CD4-positive, CD25-positive, alpha-beta regulatory T cell (primary cell): ENCODE measurements at places on chromosomes 1 and 21.

DNA sequence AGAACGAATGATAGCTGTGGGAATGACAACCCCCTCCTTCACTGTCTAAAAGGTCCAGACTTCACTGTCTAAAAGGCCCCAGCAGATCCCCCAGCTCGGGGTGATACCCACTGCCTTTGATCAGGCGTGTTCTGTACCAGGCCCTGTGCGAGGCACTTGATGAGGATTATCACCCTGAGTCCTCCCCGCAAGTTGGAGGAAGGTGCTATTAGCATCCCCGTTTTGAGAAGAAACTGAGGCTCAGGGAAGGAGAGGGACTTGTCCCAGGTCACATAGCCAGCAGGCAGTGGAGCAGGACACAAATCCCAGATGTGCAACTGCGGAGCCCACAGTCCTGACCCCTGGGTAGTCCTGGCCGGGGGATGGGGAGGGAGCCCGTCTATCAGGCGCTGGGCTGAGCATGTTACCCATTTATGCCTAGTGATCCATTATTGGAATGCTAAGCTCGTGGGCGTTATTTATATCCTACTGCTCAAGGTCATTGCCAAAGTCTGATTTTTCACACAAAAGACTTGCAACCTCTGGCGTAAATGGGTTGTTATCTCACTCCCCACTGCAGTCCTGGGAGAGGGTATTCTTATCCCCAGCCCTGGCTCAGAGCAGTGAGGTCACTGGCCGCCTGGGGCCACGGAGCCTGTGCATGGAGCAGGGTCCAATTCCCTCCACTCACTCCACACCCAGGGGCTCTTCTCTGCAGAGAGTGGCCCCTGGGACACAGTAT lies 722.2 kb downstream of the MATN1 start:
- DNase-seq, result no peak

DNA sequence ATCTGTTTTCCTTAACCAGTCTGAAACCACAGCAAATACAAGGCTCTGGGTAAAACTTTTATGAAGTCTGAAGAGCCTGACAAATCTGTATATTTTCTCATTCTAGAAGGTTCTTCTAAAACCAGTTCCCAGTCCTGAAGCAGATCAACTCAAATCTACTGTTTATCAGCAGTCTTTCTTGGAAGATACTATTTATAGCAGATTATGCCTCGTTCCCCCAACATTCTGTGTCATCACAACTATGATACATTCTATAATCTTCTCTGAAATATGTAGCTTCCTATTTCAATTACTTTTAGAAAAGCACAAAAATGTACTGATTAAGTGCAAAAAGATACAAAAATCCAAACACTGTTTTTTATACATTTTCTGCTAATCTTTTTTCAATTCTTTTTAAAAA lies 67.5 kb downstream of the NIBAN1 start:
- DNase-seq, result no peak

- no peak for DNase-seq
Observed at GRCh38 chr21:32705139-32705538, 22.7 kb downstream of the SYNJ1 start.

DNA sequence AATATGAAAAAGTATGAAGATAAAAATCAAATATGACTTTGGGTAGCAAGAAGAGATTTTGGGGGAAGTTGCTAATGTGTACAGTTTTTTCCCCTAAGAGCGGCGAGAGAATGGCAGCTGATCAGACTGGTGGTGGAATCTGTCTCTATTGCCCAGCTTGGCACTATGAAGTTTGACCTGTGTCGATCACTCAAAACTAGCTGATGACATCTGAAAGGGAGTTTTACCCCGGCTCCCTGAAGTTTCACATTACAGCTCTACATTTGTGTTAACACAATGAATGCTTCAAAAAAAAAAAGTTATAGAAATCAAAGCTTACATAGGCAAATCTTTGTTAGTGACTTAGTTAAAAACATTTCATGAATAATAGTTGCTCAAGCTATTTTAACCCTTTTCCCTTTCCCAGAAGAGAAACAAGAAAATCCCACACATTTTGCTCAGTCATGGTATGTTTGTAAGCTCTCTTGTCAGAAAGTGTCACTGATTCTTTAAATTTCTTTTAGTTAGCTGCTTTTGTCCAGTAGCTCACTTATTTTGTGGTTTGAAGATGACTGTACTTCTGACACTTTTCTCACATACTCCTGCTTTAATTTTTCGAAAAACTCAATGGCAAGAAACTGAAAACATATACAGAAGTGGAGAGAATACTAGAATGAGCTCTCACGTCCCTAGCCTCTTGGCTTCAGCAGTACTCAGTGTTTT lies 41.3 kb downstream of the DYRK1A start:
- no peak for DNase-seq

GRCh38 chr1:5830771-5831599 lies 161.2 kb downstream of the NPHP4 start:
- no peak for DNase-seq

DNA sequence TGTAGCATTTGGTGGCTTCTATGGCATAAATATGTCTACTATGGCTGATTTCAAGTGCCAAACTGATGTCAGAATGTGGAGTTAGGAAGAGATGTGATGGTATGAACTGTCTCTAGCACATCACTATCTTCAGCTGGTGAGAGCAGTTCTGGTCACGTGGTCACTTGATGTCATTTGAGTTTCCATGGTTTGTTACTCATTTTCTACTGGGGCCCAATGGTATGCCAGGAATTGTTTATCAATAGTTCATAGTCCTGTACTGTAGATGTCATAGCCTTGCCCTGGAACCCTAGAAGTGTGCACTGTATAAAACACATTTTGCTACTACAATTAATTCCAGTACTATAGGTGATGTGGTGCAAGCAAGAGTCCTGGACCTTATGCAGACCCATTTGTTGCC lies 153.7 kb downstream of the PDE4B start:
- no peak for DNase-seq

DNA sequence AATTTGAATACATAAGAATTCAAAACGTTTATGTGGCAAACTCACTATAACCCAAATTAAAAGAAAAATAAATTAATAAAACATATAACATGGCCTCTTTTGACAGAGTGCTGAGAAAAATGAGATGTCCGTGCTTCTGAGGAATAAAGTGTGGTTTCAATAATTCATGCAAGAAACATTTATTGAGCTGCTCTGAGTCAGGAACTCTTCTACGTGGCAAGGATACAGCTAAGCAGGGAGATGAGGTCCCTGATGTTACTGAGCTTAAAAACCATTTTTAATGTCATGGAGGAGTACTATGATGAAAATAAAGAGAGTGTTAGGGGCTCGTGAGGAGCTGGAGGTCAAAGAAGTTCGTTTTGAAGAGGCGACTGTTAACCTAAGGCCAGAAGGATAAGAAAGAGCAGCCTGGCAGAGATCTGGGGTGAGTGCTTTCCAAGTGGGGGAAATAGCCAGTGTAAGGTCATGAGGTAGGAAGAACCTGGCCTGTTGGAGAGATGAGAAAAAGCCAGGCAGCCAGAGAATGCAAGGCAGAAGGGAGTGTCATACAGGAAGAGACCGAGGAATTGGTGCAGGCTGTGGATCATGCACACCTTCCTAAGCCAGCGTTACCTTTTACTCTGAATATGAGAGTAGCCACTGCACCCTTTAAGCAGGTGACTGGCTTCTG lies 182.2 kb upstream of the DUSP10 start:
- DNase-seq, result no peak

- no peak for DNase-seq
Observed at GRCh38 chr1:165376041-165376810, 19.7 kb upstream of the LMX1A start.

DNA sequence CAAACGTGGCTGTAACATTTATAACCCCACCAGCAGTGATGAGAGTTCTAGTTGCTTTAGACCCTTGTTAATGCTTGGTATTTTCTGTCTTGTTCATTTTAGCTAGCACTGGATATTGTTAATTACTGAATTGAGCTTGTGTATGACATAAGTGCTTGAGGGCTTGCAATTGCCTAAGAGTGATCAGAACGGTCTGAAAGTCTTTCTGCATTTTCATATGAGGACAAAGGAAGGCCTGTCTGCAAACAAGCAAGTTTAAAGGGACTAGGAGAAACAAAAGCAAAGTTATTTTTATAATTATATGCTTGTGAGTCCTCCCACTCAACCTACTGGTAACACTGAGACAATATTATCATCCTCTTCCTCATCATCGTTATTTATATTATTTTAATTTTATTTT lies 305.5 kb upstream of the DUSP10 start:
- no peak for DNase-seq

- no peak for DNase-seq
Observed at GRCh38 chr1:19596065-19596713, 47.9 kb upstream of the NBL1 start.

DNA sequence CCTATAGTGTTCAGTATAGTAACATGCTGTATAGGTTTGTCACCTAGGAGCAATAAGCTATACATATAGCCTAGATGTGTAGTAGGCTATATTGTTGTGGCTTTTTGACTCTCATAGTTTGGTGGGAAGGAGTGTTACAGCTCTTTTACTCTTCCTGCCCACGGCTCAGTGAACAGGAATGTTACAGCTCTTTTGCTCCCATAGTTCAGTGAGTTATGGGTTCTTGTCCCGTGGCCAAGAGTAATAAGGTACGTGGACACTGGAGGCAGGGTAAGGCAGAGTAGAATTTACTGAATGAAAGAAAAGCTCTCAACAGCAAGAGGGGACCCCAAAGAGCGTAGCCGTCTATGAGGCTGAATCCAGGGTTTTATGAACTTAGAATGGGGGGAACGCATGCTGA lies 734.3 kb downstream of the ADGRL2 start:
- no peak for DNase-seq

GRCh38 chr1:207883660-207884250 lies 27.2 kb downstream of the CD34 start:
- no peak for DNase-seq

- no peak for DNase-seq
Observed at GRCh38 chr1:246155923-246156322, 351.2 kb downstream of the SMYD3 start.

DNA sequence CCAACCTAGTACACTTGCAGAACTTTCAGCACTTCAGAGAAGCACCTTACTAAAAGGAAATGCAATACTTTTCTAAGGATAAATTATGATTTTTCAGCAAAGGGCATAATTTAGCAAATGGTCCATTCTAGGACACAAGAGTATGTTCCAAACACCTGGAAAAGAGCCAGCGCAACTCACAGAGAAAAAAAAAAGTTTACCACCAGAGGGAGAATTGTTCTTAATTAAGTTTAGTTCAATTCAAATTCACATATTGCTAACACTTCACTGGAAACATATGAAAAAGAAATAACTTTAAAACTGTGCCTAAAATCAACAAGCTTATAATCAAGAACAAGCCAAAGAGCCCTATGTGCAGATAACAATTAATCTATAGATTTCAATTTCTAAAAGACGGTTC lies 338.1 kb downstream of the SEC16B start:
- no peak for DNase-seq

- no peak for DNase-seq
Observed at GRCh38 chr1:59163268-59164092, 133.4 kb upstream of the FGGY start.

DNA sequence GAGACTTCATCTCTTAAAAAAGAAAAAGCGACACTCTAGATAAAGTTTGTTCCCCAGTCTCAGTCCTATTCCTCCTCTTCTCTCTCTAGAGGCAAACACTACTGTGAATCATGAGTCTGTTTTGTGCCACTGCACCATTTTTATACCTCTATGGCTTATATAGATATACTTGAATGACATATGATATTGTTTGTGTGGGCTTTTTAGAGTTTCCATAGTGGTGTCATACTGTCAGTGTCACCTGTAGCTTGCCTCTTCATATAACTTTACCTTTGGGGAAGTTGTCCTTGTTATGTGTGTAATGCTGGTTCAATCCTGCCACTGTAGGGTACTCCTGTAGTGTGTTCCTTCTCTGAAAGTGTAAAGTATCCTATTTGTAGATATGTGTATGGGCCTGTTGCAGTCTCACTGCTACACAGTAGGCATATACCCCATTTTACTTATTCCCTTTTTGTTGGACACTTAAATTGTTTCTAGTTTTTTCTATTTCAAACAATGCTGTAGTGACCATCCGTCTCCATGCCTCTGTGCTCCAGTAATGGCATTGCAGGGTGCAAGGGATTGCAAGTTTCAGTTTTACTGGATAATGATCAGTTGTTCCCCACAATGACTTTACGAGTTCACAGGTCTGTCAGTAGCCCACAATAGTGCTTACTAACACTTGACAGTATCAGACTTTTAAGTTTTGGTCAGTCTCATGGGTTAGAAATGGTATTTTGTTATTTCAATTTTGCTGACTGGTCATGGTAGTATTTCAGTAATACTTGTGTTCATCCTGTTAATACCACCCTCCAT lies 2.7 kb downstream of the PRMT2 start:
- DNase-seq, result no peak

- DNase-seq, result no peak
Observed at GRCh38 chr1:177307771-177308170, 137.0 kb downstream of the BRINP2 start.

DNA sequence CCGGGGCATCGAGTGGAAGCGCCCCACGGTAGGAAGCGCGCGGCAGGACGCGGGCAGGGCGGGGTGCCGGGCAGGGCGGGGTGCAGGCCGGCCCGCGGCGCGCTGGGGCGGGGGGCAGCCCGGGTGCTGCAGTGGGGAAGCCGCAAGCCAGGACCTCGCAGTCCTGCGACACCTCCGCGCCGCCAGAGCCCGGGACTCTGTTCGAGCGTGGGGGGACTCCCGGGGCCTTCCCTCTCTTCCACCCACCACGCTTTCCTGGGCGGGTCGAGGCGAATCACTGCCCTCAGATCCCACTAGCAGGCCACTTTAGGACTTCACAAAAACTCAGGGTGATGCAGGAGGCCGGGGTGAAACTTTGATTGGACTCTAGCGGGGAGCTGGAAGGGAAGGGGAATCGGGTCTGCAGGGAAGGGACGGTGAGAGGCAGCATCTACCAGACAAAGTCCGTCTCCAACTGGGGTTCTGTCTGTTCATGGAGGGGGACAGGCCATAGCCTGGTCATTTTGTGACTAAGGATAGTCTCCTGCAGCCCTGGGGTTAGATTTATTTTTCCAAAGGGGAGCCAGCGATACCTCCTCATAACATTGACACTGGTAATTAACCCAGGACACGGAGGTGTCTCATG lies 623 bp downstream of the CAPN2 start:
- peak; percentile 47 for DNase-seq

GRCh38 chr1:159940006-159940620 lies 5.3 kb downstream of the IGSF9 start:
- DNase-seq, result no peak

DNA sequence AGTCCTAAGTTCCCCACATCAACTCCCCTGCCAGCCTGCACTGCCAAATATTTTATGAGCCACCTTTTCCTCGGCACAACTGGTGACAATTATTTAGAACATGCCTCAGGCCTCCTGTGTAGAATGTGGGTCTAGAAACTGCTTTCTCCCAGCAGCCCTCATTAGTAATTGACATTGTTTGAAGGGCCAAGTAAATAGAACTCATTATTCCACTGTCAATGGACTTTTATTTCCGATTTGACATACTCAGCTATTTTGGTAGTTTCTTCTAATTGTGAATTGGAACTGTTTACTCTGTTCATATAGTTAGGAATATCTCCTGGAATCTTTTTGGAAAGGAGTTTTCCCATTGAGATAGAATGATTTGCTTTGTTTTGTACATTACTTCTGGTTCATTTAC lies 168.8 kb upstream of the L1TD1 start:
- no peak for DNase-seq

- peak; percentile 59 for DNase-seq
Observed at GRCh38 chr1:226798427-226799411, 59.6 kb upstream of the ITPKB start.

- DNase-seq, result no peak
Observed at GRCh38 chr1:100362821-100363466, 10.6 kb downstream of the CDC14A start.
